Dermis microvascular lymphatic vessel endothelial cell (primary cell): ENCODE measurements at places on chromosomes 5 and 9.

- no peak for DNase-seq
Measured at GRCh38 chr5:43006424-43007202, 33.5 kb downstream of the ANXA2R start.

GRCh38 chr9:297104-297972, 82.7 kb downstream of the DOCK8 start:
- DNase-seq = no peak

DNA sequence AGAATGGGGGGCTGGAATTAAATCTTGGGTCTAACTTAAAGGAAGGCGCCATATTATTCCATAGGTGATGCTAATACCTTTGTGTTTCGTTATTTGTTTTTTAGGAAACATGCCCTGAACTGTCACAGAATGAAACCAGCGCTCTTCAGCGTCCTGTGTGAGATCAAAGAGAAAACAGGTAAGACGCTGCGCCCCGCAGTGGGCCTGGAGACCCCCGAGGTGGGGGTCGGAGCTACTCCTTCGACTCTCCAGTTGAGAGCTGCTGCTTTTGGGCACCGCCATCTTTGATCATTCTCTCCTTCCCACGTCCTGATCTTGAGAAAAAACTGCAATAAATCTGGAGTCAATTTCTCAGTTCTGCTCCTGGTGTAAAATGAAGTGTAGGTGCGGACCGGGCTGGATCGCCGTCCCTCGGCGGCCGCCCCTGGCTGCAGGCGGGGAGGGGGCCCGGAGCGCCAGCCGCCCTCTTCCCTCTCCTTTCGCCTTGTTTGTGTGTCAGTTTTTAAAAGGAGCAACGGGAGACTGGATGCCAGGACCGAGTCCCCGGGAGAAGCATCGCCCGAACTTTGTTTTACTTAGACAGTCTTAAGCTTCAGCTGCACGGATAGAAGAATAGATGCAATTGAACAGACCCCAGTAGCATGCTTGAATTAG, 1.4 kb downstream of the PBX3 start:
- no peak for DNase-seq

- DNase-seq = no peak
Measured at GRCh38 chr9:135817951-135818717, 89.2 kb downstream of the CAMSAP1 start.

GRCh38 chr9:101897196-101897595, 158.7 kb upstream of the GRIN3A start:
- DNase-seq = no peak

GRCh38 chr9:135566552-135566951, 5.0 kb downstream of the PAEP start:
- no peak for DNase-seq

DNA sequence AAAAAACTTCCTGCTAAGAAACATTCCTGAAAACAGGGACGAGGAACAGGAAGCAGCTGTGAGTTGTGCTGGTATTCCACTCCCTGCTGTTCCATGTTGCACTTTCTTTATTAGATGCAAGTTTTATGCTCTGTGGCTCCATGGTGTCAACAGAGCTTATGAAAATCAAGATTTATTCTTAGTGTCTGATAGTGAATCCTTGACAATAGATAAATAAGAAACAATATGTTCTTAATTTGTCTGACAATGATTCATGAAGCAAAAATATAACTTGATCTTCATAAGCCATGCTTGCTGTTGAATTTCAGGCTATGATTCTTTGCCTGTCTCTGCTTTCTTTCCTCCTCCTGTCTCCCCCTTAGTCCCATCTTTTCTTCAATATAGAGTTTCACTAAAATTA, 119.6 kb downstream of the DROSHA start:
- peak; percentile 77 for DNase-seq

- no peak for DNase-seq
Measured at GRCh38 chr5:172616730-172617129, 24.3 kb upstream of the NEURL1B start.

DNA sequence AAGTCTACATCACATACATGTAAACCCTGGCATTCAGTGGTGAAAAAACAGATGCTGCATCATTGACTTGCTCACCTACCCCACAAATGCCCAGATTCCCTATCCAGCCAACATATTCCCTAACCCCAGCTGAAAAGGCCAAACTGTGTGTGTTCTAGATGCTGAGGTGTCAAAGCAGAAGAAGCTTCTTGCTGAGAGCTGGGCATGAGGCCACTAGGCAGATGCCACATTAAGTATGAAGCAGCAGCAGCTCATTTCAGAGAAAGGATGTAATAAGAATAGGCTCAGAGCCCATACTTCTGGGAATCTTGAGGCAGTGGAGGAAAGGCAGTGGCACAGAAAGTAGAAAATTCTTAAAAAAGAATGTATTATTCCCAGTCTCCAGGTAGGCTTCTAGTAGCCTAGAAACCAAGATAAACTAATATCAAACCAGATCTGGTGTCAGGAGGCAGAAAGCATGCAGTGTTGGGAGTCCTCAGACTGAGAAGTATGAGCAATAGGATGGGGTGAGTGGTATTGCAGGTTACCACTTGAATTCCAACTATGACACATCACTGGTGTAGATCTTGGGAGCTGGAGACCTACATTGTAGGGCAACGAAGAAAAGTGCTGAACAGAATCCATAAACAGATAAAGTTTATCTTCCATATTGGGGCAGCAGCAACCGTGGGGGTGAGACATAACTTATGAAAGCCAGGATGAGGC, 71.9 kb upstream of the GRHPR start:
- no peak for DNase-seq

GRCh38 chr5:140295414-140295813, 7.5 kb downstream of the PFDN1 start:
- peak; percentile 94 for DNase-seq
